ENCODE measurements at places on chromosomes 3 and 15. TPM values are rescaled to one million over a fixed set of nuclear protein-coding genes. Genes with fewer than 3 reads are reported as not detected.

DNA sequence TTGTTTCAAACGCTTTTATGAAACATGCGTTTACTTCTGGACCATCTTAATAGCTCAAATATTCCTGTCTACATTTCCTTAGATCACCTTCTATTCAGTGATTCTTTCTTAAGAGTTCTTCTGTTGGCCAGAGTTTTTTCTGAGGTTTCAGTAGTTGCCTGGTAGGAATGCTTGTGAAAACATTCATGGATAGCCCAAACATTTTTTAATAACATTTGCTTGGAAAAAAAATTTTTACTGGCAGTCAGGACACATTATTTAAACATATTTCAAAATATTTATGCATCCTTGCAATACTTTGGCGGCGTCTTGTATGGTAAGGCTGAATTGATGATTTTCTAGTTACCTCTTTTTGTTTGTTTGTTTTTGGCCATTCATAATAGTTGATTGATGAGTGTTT lies 47.4 kb upstream of the ZBTB20 start:
- no peak for DNase-seq

GRCh38 chr3:43618142-43618541 lies 3.7 kb downstream of the ANO10 start:
- no peak for DNase-seq

DNA sequence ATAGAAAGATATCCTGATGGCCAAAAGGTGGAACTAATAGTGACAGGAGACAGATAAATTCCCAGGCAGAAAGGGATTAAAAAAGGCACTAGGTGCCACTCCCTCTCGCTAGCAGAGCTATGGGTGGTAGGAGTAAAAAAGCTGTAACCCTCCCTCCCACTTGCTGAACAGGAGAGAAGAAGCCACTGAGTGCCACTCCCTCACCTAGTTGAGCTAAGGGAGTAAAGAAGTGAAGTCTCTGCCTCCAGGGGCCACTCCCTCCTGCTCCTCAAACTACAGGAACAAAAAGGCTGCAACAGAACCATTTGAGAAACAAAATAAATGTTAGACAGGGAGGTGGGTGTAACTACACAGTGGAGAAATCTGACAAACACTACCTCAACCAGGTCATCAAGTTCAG lies 276.2 kb upstream of the EPHA6 start:
- no peak for DNase-seq

DNA sequence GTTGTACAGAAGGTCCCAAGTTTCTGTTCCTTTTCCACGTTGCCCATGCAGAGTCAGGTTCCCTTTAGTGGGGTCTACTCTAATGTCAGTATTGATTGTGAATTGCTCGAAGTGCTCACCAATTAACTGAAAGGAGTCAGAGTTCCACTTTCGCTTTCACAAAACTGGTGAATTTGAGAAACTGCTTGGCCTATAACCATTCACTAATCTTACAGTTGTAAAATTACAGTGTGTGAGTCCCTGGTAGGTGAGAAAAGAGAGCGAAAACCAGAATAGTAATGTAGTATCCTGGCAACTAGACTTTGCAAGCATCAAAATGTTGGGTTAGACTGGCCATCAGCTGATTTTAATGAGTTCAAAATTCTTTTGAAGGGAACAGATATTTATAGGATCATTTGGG lies 237.5 kb upstream of the CHRM5 start:
- no peak for DNase-seq

- no peak for DNase-seq
These were observed 80.8 kb upstream of the DPH6 start for GRCh38 chr15:35626571-35627318.

GRCh38 chr15:42385980-42386700 lies 26.8 kb downstream of the CAPN3 start:
- peak; percentile 34 for DNase-seq

DNA sequence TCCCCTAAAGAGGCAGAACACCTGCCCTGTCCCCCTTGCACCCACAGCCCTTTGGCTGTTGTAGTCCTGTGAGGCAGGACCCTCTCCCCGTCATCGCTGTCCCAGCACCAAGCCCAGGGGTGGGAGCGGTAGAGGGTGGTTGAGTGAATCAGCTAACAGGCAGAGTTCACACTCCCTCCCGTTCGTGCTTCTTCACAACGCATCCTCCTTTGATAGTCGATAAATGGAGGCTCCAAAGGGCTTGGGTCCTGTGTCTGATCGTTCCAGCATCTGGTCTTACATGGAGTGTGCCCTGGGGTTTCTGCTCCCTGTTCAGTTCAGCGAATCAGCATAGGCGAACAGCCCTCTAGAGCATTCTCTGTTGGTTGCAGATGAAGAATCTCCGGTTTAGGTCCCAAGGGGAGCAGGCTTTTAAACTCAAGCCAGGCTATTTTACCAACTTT lies 820 bp upstream of the HMCES start:
- peak; percentile 39 for DNase-seq

- no peak for DNase-seq
These were observed 2.9 kb downstream of the ALG1L2 start for GRCh38 chr3:130084436-130084980.

DNA sequence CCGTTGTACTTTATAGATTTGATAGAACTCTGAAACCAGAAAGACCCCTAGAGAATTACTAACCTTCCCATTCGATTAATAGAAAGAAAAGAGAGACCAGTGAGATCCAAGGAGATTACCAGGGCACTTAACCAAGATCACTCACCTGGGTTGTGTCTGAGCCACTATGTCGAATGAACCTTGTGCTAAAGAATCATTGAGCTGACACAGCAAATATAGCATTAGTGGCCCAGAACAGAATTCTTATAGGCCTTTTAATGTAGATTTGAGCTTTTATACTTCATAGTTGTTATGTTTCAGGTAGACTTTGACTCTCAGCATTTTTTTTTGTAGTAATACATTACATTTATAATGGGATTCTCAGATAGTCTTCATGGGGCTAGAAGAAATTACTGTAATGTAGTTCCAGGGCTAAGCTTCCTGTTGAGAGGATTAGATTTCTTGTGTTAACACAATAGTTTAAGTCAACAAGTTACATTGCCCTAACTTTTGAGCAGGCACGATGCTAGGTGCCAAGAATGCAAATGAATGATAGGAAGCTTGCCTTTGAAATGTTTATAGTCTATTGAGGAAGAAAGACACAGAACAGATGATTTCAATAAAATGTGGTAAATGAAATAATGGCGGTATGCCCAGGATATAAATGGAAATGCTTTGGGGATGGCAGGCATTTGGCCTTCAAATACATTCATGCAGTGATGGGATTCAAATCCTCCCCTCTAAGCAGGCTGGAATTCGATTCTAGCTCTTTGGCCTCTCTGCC lies 24.4 kb upstream of the ABHD10 start:
- no peak for DNase-seq

DNA sequence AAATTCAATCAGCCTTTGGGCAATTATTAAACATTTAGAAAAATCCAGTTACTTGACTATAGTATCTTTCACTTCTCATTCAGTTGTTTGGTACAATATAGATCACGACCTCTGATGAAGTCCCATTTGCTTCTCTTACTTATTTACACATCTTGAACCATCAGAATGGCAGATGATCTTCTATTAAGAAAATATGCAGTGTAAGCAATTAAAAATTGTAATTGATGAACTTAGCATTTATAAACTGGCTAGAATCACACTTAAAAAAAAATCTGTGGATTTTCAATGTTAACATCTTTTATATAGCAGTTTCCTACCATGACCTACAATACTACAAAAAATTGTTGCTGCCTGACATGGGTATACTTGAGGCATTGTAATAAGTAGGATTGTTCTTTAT lies 395.5 kb upstream of the CNTN4 start:
- no peak for DNase-seq

DNA sequence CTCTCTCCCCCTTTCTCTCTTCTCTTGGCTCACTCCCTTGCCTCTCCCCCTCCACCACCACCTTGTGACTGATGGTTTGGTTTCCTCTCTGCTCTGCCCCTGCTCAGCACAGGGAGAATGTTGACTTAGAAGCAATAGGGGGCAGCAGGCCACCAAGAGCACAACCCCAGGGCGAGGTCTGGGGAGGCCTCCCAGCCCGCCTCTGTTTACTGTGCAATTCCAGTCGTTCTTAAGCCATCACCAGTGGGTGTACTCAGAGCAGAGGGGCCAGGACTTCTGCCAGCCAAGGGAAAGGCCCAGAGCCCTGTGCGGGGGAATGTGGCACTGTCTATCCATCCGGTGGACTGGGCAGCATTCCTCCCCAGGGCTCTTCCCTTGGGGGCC lies 5.7 kb upstream of the APEH start:
- no peak for DNase-seq

DNA sequence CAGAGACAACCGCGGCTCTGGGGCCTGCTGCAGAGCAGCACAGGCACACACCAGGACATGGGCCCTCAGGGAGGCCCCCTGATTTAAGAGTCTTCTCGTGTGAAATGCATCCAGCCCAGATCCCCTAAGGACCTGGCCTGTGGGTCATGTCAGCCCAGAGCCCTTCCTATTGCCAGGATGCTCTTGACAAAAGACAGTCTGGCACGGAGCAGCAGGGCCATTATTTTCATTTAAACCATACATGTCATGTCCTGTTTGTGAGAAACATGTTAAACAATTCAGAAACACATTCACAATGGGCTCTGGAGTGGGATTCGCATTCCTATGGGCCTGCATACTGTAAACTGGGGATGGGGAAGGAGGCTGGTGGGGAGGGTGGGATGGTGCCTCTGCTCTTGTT lies 367.4 kb upstream of the WNT5A start:
- DNase-seq = no peak

GRCh38 chr3:112646623-112647022 lies 5.7 kb upstream of the CCDC80 start:
- no peak for DNase-seq

Gene FAIM
- total RNA-seq = 11.0 TPM

Gene GRK7
- not detected for total RNA-seq

Gene SEMA3F
- 14.3 TPM for total RNA-seq

Gene GOLGA6A
- total RNA-seq = 0.72 TPM

Gene AAGAB
- total RNA-seq = 41.9 TPM

All from H9 (cell line).